GM03348 (cell line): ENCODE measurements at places on chromosomes 5 and 9.

DNA sequence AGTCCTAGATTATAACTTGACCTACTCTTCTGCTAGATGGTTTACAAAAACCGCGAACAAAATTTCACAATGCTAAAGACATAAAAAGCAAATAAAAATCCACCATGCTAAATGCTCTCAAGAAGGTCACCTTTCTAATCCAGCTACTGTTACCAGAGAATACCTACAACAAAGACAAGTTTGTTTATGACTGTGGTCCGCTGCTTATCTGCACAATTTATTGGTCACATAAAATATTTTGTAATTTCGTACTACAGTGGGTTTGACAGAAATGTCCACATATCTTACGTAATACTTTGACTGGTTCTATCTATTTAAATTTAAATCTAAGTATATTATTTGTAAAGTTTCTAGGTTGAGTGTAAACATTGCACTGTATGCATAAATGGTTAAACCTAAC lies 257.6 kb upstream of the ZNF608 start:
- no peak for DNase-seq

DNA sequence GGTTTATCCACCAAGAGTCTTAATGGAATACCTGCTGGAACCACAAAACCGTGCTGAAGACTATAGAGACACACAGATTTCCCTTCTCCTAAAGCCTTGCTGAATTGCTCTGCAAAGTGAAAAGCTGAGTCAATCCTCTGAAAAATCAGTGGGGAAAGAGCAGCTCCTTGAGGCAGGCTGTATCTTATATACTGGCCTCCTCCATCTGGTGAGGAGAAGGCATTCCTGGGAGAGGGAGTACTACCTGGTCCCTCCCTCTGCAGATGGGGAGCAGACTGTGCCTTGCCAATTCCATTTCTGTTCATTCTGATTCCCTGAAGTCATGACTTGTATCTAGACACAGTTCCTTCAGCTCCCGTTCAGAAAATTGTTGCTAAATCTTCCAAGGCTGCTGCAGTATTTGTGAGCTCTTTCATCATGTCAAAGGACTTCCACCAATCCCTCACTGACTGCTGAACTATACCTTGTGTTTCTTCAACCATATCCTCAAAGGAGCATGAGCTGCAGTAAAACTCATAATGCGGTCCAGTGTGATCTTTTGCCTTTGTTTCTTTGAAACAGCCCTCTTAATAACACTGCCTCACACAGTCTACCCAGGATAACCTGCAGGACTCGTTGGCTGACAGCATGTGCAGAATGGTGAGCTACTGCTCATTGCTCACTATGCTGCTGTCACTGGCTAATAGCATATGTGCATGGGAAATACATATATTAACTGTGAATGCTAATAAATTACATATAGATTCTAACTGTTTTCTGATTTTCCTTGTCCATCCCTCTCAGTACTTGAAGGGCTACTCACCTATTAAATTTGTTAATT lies 84.5 kb downstream of the FOXD1 start:
- peak; percentile 85 for DNase-seq

DNA sequence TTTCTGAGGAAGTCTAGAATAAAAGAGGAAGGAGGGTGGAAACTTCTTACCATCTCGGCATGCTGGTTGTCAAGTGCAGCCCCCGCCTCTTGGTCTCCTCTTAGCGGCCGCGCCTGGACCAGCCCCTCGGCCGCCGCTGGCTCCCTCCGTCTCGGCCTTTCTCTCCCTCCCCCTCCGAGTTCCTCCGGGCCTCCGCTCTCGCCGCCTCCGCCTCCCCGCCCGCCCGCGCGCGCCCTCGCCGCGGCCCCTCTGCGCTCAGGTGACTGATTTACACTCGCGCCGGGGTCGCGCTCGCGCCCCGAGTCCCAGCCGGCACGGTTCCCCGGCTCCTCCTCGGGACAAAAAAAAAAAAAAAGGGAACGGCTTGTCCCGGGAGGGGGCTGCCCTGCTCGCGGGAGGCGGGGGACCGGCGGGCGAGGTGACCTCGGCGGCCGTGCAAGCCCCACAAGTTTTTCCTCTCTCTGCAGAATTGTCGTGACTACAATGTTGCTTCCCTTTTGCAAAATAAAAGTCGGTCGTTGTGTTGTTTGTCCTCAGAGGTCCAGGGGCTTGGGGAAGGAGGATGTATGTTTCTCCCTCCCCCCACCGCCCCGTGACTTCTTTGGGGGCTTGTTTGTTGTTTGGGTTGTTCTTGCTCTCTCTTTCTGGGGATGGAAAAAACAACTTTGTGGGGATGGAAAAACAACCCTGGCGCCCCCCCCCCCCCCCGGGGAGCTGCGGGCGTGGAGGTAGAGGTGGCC lies at the start of gene BNC2:
BNC2 (minus strand) TSS at position 75 of the 740 bp plus-strand sequence; CDS start at position 53, 22 bp downstream.
- DNase-seq: peak; percentile 84

- DNase-seq: no peak
These were observed 16.6 kb upstream of the PCDHB2 start for GRCh38 chr5:141077826-141078225.

DNA sequence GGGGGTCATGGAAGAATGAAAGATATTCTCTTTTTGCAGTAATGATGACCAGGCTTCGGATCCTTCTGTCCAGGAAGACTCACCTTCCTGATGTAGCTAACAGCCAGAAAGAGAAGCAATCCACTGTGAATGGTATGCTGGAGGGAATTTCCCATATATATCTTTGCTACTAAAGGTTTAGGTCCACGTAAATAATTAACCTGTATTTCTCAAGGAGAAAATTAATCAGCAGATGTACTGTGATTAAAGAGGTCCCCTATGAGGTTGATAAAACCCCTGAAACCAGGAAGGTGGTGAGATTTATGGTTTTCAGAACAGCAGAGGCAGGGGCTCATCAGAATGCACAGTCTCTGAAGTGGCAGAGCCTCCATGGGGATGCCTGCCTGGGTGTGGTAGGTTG lies 11.4 kb upstream of the RAB3C start:
- DNase-seq: no peak

DNA sequence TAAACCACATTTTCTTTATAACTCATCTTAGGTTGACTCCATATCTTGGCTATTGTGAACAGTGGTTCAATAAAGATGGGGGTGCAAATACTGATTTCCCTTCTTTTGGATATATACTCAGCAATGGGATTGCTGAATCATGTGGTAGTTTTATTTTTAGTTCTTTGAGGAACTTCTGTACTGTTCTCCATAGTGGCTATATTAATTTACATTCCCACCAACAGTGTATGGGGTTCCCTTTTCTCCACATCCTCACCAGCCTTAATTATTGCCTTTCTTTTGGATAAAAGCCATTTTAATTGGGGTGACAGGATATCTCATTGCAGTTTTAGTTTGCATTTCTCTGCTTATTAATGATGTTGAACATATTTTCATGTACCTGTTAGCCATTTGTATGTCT lies 107.7 kb upstream of the EQTN start:
- no peak for DNase-seq

DNA sequence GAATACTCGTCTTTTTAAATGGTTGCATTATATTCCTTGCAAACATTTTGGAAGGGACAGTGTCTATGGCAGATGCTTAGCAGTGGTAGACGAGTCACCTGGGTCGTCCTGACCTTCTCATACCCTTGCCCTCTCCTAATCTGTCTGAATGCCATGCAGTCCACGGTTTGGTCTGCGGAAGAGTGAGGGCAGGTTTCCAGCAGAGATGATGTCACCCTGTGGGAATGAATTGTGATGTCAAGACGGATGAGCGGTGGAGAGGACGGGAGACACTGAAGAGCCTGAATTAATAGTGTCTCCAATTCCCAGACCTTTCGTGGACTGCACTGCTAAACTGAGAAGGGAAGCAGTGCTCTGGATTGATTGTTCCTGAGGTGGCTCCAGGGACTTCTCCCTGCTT lies 329.0 kb upstream of the PANK3 start:
- peak; percentile 74 for DNase-seq

- no peak for DNase-seq
These were observed 138.7 kb downstream of the ALDH1A1 start for GRCh38 chr9:72814083-72814597.
